Activated naive CD8-positive, alpha-beta T cell treated with anti-CD3 and anti-CD28 coated beads, Interleukin-2, amount 50 U/mL, for 24 hours (primary cell): ENCODE measurements at places on chromosomes 16 and 17.
A peak's percentile ranks its signal among the peaks of the same experiment; 100 is the strongest.

DNA sequence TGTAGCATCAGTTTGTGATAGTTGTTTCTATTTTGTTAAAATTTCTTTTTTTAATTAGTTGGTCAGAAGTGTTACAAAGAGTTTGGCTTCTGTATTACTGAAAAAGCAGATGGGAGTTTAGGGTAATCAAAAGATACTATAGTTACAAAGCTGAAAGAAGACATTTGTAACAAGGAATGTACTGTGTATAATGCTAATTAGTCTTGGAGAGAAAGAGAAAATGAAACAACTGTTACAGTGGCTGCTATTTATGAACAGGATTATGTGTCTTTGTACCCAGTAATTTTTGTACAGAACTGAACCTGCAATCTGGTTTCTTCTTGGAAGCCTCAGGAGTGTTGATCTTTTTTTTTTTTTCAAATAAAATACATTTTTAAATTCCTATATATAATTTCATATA lies 14.3 kb downstream of the GDPD1 start:
- no peak for DNase-seq

DNA sequence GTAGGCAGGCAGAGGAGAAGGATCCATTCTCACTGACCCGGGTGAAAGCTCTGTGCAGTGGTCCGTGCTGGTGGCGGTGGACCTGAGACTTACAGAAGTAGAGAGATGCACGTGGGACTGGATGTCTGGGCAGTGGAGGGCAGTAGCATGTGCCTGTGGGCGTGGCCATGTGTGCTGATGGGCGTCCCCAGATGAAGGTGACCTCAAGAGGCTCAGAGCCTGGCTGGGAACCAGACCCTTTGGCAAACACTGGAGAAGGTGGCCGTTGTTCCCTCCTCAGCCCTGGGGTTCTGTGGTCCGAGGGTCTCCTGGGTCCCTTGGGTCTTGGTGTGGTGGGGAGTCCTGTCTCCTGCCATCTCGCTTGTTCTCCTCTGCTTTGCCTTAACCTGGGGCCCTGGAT lies 15.6 kb downstream of the WSCD1 start:
- DNase-seq: no peak

DNA sequence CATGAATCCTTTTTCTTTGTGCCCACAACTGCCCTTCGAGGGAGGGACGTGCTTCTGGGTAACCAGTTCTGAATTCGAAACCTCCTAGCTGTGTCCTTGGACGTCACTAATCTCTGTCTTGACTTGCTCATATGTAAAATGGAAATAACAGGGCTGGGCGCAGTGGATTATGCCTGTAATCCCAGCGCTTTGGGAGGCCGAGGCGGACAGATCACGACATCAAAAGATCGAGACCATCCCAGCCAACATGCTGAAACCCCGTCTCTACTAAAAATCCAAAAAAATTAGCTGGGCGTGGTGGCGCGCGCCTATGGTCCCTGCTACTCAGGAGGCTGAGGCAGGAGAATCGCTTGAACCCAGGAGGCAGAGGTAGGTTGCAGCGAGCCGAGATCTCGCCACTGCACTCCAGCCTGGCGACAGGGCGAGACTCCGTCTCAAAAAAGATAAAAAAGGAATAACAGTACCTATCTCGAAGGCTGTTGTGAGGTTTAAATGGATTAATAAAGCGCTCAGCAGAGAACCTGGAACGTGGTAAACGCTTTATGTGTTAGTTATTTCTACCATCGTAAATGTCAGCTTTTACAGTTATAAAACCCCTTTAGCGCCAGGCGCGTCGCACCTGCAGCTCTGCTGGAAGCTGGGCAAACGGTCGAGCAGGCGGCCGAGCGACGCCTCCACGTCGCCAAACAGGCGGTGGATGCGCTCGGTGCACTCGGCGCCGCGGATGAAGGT lies 641 bp downstream of the COG8 start:
- no peak for DNase-seq

GRCh38 chr17:17546399-17547185 lies 44.9 kb downstream of the PEMT start:
- no peak for DNase-seq

DNA sequence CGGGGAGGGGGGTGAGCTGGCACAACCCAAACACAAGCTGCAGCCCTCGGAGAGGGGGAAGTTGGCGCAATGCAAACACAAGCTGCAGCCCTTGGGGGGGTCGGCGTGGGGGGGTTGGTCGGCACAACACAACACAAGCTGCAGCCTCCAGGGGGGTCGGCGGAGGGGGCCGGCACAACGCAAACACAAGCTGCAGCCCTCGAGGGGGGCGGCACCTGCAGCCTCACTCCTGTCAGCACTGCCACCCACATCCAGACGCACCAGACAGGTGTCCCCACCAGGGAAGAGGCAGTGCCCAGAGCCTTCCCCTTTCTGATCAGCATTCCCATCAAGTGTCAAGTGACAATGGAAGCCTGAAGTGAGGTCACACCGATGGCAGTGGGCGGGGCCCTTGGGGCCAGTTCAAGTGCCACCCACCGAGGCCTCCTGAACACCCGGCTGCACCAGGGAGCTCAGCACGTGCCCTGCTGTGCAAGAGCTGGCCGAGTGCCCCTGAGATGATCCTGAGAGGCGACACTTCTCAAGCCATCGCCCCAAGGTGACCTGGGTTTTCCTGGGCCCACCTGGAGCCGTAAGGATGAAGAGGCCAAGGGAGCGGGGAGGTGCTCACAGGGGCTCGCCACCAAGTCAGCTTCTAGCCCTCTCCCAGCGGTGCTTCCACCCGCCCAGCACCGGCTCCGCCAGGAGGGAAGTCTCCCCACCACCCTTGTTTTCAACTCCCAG lies 59.3 kb downstream of the KLHDC4 start:
- no peak for DNase-seq

GRCh38 chr17:35612924-35613521 lies 25.9 kb downstream of the AP2B1 start:
- peak; percentile 18 for DNase-seq

DNA sequence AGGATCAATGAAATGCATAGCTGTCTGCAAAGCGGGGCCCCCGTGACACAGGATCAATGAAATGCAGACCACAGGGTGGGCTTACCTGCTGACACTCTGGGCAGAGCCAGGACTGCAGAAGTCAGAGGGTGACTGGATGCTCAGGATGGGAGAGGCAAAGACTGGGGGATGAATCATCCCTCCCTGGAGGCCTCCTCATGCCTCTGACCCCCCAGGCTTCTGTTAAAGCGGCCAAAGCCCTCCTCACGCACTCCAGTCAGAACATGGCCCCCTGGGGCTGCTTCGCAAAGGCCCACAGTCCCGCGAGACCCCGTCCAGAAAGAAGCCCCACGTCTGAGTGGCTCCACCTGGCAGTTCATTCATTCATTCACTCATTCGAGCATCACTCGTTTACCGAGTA lies 38.4 kb upstream of the FOXF1 start:
- no peak for DNase-seq

DNA sequence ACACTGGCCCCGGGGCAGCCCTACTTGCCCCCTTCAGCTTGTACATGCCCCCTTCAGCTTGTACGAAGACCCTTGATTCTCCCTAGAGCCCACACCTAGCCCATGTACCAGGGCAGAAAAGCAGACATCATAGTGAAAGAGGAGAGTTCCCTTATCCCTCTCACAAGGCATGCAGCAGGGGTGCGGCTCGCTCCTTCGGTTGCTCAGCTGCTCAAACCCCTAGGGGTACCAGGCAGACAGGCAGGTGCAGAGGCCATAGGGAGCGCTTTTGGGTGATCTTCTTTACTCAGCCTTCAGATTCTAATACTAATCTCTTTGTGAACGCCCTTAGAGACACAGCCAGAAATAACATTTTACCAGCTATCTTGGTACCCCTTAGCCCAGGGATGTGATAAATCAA lies 286.3 kb downstream of the NPIPA8 start:
- DNase-seq: no peak

GRCh38 chr16:50781043-50781442 lies 39.2 kb downstream of the CYLD start:
- DNase-seq: no peak

DNA sequence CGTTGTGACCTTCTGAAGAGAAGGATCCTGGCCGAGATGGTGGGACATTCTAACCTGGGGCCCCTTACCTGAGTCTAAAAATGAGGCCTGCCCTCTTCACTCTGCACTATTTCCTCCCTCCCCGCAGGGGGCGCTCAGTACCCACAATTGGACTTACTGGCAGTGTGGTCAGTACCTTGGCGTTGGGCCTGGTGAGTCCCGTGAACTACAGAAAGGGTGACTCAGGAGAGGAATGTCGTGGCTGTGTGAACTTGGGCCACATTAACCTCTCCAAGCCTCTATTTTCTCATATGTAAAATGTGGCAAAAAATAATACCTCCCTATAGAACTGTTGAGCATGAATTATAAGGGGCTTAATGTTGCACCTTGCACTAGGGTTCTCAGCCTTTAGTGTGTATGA lies 3.9 kb downstream of the RSAD1 start:
- DNase-seq: peak; percentile 85

- DNase-seq: no peak
These were observed 563 bp upstream of the NLGN2 start for GRCh38 chr17:7407082-7407481.

DNA sequence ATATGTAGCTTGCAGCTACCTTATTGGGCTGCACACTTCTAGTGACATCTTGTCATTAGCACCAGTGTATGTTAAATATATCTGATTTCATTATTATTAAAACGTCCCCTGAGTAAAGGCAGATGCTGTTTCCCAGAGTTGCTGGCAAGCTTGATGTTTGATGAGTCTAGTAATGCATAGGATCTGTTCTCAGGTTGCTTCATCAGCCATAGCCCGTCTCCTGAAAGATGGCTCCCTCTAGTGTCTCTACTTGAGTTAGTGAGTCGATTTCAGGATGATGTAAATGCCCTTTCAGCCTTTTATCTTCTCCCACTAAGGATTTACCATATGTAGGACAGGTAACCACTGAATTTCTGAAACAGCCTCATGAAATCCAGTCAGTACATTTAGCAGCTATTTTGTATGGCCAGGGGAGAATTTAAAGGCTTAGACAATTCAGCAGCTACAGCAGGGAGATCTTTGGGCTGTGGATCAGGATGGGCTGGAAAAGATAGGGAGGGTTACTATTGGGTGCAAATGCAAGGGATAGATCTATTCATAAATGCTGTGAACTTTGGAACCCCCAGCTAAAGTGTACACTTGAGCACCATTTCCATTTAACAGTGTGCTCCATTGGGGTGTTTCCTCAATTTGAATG lies 376.3 kb downstream of the CNTNAP4 start:
- no peak for DNase-seq

- peak; percentile 81 for DNase-seq
These were observed at the start of gene ITGAL for GRCh38 chr16:30472328-30472942. Gene ITGAL, plus strand, starts transcription at chr16:30472742. Its CDS starts 96 bp downstream, at chr16:30472838.

DNA sequence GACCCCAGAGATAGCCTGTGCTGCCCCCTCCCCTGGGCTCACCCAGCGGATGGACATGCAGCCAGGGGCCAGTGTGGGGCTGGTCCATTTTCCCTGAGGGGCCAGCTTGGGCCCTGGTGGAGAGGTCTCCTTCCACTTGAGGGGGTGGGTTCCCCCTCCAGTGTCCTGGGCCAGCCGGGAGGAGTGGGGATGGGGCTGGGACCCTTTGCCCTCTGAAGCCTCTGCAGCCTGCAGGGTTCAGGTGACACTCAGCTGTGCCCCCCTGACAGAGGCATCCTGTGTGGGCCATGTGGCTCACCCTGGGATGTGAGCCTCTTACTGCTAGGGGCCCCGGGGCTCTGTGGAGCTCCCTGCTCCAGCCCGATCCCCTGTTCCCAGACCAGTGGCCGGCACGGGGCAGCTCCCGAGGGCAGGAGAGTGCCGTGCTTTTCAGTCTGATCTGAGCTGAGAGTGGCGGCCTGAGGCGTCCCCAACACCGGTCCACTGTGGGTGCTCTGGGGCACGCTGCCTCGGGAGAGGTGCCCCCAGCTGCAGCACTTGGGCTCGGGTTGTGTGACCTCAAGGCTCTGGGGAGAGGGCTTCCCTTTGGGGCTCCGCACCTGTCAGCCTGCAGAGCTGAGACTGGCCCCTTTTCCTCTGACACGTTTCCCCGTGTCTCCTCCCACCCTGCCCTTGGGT lies 439 bp upstream of the GNG13 start:
- no peak for DNase-seq

GRCh38 chr16:51165043-51165442 lies 14.0 kb upstream of the SALL1 start:
- DNase-seq: no peak

- no peak for DNase-seq
These were observed 93.0 kb downstream of the CDYL2 start for GRCh38 chr16:80711406-80711805.
